ENCODE measurements at places on chromosomes 11 and 22.

GRCh38 chr11:6556139-6556949, 47.1 kb downstream of the RRP8 start:
- DNase-seq: no peak

GRCh38 chr11:118132385-118133151, 20.1 kb downstream of the SCN4B start:
- no peak for DNase-seq

DNA sequence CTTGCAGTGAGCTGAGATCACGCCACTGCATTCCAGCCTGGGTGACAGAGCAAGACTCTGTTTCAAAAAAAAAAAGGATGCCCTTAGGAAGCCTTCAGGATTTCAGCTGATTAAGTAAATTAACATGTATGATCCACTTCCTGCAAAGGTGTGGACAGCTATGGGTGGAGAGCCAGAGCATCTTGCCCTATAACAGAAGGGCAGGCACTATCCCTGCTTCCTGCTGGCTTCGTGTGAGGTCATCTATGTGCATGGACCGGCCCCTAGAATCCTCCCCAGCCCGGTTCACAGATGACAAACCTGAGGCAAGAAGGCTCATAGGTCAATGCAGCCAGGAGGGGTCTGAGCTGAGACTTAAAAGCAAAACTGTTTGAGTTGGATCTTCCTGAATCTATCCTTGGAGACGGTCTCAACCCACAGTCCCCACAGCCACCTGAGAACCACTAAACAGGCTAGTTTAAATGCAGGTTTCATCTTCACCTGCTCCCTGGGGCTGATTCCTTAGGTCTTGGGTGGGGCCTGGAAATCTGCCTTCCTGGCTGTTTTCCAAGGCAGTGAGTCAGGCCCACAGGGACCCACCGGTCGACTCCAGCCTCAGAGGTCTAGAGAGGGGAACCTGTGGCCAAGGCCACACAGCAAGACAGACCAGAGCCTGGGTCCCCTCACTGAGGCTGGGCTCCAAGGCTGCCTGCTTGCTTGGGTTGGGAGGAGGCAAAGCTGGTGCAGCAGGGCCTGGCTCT, 55.2 kb upstream of the MPEG1 start:
- no peak for DNase-seq

DNA sequence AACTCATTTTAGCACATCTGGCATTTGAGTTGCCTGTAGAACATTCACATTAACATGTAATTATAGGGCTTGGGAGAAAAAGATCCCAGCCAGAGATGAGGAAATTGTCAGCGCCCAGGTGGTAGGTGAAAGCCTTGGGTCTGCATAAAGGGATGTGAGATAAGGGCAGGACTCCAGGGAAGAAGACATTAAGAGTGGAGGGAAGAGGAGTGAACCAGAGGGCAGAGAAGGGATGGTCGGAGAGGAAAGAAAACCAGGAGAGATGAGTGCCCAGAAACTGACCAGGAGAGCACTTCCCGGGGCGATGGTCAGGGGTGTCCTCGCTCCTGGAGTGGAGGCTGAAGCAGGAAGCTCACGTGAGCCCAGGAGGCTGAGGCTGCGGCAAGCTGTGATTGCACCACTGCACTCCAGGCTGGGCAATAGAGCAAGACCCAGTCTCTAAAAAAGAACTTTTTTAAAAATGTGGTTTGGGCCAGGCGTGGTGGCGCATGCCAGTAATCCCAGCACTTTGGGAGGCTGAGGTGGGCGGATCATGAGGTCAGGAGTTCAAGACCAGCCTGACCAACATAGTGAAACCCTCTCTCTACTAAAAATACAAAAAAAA, 20.3 kb upstream of the DGKZ start:
- no peak for DNase-seq

DNA sequence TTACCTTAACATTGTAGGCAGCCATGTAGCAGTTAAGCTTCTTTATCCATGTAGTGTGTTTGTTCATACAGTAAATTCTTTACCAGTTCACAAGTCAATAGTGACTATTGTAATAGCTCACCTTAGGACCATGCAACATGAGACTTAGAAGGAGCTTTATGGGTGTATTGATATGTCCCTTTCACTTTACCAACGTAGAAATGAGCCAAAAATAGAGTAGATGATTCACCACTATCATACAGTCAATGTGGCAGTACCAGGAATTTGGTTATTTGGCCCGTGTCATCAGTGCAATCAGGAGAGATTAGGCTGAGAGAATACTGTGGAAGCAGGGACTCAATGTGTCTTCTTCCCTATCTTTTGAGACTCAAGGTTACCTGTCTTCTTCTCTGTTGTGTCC, 4.7 kb downstream of the ZDHHC13 start:
- no peak for DNase-seq

GRCh38 chr11:79116600-79116999, 324.2 kb downstream of the TENM4 start:
- DNase-seq: no peak

GRCh38 chr11:44305470-44306051, 4.4 kb downstream of the ALX4 start:
- no peak for DNase-seq

GRCh38 chr22:39146256-39147101, 6.0 kb downstream of the CBX7 start:
- DNase-seq: no peak

DNA sequence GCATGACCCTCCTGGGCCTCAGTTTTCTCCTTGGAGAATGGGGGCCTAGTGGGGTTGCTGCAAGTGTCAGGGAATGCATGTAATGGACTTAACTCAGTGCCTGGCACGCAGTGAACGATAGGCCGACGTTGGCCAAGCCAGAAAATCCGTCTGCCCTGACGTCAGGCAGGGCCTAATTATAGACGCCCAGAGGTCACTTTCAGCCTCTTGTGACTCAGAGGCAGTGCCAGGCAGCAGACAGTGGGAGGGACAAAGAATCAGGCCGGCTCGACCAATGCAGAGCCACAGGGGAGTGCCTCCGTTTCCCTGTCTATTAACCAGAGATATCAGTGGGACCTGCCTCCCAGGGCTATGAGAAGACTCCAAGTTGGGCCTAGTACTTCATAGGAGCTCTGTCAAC, 115.0 kb downstream of the MN1 start:
- DNase-seq: peak; percentile 96

All from right atrium auricular region (tissue), 2 donors.